SK-MEL-5 (cell line): ENCODE measurements at places on chromosomes 2 and 18. TPM values are rescaled to one million over a fixed set of nuclear protein-coding genes. Genes with fewer than 3 reads are reported as not detected.

Gene C2orf66
- not detected in 2 replicates for total RNA-seq

Gene C2orf78
- total RNA-seq, result not detected in 2 replicates

Gene BBS5
- total RNA-seq, result 16.7 and 19.2 TPM in 2 replicates

Gene ZFP36L2
- 5.2 and 5.7 TPM in 2 replicates for total RNA-seq

Gene GKN2
- total RNA-seq, result not detected in 2 replicates

Gene MOGAT1
- not detected in 2 replicates for total RNA-seq

Gene CHST9
- not detected in 2 replicates for total RNA-seq

Gene DSC2
- 0.29 and 0.45 TPM in 2 replicates for total RNA-seq

Gene SLC40A1
- 0.92 and 2.0 TPM in 2 replicates for total RNA-seq

Gene GPR35
- 0.05 TPM in 1 of 2 replicates, not detected in the other for total RNA-seq

Gene ANKRD62
- 0.29 and 0.37 TPM in 2 replicates for total RNA-seq

Gene KCNG3
- total RNA-seq, result 4.8 and 5.0 TPM in 2 replicates

Gene RAB12
- total RNA-seq, result 30.8 and 35.3 TPM in 2 replicates

Gene CHRND
- 0.13 TPM in 1 of 2 replicates, not detected in the other for total RNA-seq

Gene CRYGC
- total RNA-seq, result not detected in 2 replicates

Gene PMS1
- total RNA-seq, result 13.6 and 15.9 TPM in 2 replicates

Gene TBR1
- total RNA-seq, result not detected in 2 replicates

Gene SCN9A
- total RNA-seq, result 0.21 and 0.27 TPM in 2 replicates

Gene ABCA12
- not detected in 2 replicates for total RNA-seq

Gene IL36RN
- not detected in 2 replicates for total RNA-seq

Gene PROC
- not detected in 2 replicates for total RNA-seq

Gene FRZB
- total RNA-seq, result not detected in 2 replicates

Gene FKBP1B
- total RNA-seq, result 10.0 and 11.7 TPM in 2 replicates

Gene RNU2-63P
- total RNA-seq, result not detected in 2 replicates

Gene IL1R2
- 0.26 TPM in 1 of 2 replicates, not detected in the other for total RNA-seq

Gene CASP10
- 4.1 and 4.6 TPM in 2 replicates for total RNA-seq

Gene LRRC30
- not detected in 2 replicates for total RNA-seq

Gene UCN
- total RNA-seq, result 2.3 and 6.0 TPM in 2 replicates

Gene EML4
- 78.4 and 81.7 TPM in 2 replicates for total RNA-seq

Gene UXS1
- 21.6 and 25.8 TPM in 2 replicates for total RNA-seq

Gene TDRD15
- total RNA-seq, result 0.03 and 0.16 TPM in 2 replicates

Gene EPAS1
- 2.6 and 3.9 TPM in 2 replicates for total RNA-seq

Gene AMER3
- total RNA-seq, result not detected in 2 replicates

Gene TTC27
- total RNA-seq, result 22.8 and 28.7 TPM in 2 replicates

Gene HOXD10
- 1.3 TPM in 1 of 2 replicates, not detected in the other for total RNA-seq

Gene SEMA4C
- total RNA-seq, result 42.7 and 51.4 TPM in 2 replicates

Gene DAW1
- total RNA-seq, result 0.08 TPM in 1 of 2 replicates, not detected in the other

Gene CSRNP3
- total RNA-seq, result 0.32 and 0.45 TPM in 2 replicates

Gene EVA1A
- total RNA-seq, result 7.4 and 9.7 TPM in 2 replicates

Gene LRRTM1
- not detected in 2 replicates for total RNA-seq

Gene HOXD1
- 9.8 and 10.3 TPM in 2 replicates for total RNA-seq

Gene IGFBP5
- total RNA-seq, result 0.03 and 0.48 TPM in 2 replicates

Gene IRS1
- total RNA-seq, result 3.7 and 4.2 TPM in 2 replicates

Gene PLB1
- total RNA-seq, result 7.0 and 7.4 TPM in 2 replicates

Gene ASNSD1
- total RNA-seq, result 56.9 and 58.6 TPM in 2 replicates

Gene ZNF521
- total RNA-seq, result 1.9 and 4.9 TPM in 2 replicates

Gene MBOAT2
- 11.5 and 15.6 TPM in 2 replicates for total RNA-seq
